ENCODE measurements at places on chromosomes 16 and 17.

DNA sequence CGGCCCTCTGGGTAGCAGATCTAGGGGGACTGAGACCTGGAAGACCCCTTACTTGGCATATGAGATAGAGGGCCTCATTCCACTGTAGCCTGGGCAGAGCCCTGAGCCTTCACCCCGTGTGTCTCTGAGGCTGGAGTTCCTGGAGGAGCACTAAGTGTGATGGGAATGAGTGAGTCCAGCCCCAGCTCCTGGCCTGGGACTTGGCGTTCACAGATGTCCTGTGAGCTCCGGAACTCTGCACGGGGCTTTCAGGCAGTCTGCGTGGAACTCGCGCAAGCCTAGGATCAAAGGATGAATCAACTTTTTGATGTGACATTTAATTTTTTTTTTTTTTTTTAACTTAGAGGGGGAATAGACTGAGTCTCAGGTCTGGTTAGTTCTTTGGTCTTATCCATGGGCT is 1.8 kb downstream of the NKD1 start:
- DNase-seq = no peak

GRCh38 chr16:56488035-56488434 is 31.8 kb downstream of the BBS2 start:
- no peak for DNase-seq

GRCh38 chr16:8262299-8262698 is 328.0 kb downstream of the TMEM114 start:
- no peak for DNase-seq

- DNase-seq = no peak
These were observed 389.7 kb downstream of the SOX9 start for GRCh38 chr17:72510351-72511016.

- no peak for DNase-seq
These were observed 5.8 kb downstream of the FOXN1 start for GRCh38 chr17:28511858-28512461.

- no peak for DNase-seq
These were observed 303.7 kb downstream of the ZFHX3 start for GRCh38 chr16:72744076-72744793.

DNA sequence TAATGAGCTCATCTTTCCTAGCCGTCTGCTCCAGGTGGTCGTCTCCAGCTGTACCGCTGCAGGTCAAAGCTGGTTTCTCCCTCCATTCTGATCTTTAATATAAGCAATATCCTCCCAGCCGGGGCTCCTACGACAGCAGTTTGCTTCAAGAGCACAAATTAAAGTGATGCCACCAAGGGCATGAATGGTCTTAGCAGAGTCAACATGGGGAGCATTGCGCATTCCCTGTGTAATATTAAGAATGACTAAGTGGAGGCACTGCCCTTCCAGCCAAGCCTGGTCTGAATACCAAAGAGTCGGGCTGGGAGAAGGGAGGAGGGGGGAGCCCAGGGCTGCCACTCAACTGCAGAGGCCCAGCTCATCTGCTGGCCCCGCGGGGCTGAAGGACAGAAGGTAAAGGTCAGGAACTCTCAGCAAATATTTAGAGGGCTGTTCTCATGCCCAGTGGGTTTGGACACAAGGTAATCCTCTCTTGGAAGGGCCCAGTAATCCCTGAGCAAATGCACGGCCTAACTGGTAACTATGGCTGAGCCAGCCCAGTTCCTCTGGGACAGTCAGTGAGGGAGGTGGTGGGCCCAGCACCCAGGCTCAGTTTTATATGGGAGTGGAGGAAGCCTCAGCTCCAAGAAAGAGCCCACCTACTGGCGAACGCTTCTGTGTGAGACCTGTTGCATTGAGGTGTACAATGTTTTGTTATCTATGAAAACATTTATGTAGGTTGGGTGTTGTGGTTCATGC is 121.2 kb downstream of the IRX3 start:
- DNase-seq = no peak

DNA sequence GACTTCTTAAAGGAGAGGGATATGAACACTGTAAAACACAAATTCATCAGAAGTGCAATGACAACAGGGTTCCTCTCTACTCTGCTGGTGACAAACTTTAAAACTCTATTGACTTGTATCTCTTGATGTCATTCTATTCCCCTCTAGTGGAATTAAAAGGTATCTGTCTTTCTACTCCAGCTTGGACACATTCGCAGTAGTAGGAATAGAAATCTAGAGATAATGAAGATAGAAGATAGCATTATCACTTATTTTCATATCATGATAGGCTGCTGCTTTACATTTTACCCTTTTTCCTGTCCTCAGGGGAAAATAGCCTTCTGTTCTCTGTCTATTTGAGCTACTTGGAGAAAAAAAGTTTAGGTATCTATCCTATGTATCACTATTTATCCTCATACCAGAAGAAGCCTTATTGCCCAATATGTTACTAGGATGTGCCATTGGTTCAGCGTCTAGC is 209.6 kb upstream of the CACNG5 start:
- no peak for DNase-seq

GRCh38 chr16:3842994-3843393 is 37.5 kb downstream of the CREBBP start:
- DNase-seq = no peak

Measured in stimulated activated CD4-positive, alpha-beta T cell treated with anti-CD3 and anti-CD28 coated beads, Interleukin-12 subunit alpha, Interleukin-12 subunit beta, amount 100 ng/mL, for 48 hours (primary cell).